NCI-H446 (cell line): ENCODE measurements at places on chromosomes 4 and X.

DNA sequence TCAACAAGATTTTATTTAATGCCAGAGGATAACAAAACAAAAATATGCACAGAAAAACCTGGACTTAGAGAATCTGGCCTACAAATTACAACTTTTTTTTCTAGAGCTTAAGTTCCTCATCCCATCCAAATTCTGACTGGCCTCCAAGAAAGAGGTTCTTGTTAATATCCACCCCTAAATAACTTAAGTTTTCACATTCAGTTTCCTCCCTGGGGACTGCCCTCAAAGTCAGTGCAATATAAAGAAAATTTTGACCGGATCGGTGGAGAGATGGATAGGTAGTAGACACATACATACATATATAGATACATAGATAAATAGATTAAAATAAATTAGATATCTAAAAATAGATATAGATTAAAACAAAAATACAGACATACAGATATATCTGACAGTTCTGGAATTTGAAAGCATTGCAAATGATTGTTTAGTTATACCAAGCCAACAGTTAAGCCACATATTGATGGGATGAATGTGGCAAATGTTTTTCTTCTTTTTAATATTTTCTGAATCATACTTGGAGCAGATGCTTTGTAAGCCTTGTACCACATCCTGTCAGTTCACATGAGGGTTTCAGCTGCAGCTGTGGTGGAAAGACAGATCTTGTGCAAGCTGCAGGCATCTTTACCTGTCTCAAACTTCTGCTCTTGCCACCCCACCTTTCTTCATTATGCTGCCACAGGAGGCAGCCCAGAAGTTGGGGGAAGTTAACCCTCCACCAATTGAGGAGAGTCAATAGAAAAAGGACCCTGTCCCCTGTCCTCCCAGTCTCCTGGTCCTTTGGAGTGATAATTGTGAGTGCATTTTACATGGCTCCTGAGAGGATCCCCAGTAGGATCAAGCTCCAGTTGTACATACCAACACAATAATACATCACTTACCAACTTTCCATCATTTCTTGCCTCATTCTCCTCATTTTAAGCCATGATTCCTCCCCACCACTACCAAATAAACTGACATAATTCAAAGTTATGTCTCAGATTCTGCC lies 58.5 kb upstream of the PRDM8 start:
- no peak for DNase-seq

- DNase-seq = no peak
Measured at GRCh38 chr4:168537086-168537485, 40.2 kb downstream of the PALLD start.

GRCh38 chr4:74423104-74423503 lies 21.8 kb upstream of the AREG start:
- no peak for DNase-seq

GRCh38 chr4:3878678-3879077 lies 112.5 kb downstream of the ADRA2C start:
- DNase-seq = no peak

GRCh38 chrX:17453788-17454187 lies 78.8 kb downstream of the NHS start:
- no peak for DNase-seq

DNA sequence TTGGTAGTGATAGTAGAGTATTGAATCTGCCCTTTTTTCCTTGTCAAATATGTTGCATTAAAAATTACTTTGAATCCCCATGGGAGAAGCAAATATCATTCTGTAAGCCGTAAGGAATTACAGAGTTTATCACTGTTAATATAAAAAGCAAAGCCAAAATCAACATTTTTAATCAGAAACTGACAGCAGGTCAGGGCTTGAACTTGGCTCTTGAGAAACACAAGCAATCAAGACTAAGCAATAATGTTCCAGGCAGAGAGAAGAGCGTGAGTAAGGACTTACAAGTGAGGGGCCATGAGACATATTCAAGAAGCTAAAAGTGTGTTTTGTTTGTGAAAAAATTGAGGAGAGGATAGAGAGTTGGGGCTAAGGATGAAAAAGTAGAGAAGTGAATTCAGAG lies 68.2 kb downstream of the ARHGAP6 start:
- DNase-seq = no peak

GRCh38 chr4:25937801-25938200 lies 23.8 kb downstream of the SMIM20 start:
- DNase-seq = no peak

- no peak for DNase-seq
Measured at GRCh38 chr4:54391104-54391503, 162.0 kb downstream of the PDGFRA start.

GRCh38 chrX:2823795-2824386 lies 4.8 kb upstream of the GYG2 start:
- DNase-seq = no peak

DNA sequence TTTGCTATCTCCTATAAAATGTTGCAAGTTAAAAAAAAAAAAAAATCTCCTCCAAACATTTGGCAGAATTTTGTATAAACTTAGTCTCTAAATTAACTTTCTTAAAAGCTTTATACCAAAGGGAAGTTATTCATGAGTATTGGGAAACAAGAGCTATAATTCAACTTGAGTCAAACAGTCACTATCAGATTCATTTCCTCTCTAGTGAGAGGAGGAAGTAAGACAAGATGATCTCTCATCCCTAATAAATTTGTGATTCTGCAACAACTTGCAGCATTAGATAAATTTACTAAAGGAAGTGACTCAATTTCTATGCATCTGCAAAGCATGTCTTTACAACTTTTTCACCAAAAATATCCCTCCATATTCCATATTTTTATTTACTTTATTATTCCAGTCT lies 135.4 kb upstream of the GNPDA2 start:
- no peak for DNase-seq

GRCh38 chr4:79682161-79682560 lies 274.1 kb upstream of the GK2 start:
- DNase-seq = no peak

DNA sequence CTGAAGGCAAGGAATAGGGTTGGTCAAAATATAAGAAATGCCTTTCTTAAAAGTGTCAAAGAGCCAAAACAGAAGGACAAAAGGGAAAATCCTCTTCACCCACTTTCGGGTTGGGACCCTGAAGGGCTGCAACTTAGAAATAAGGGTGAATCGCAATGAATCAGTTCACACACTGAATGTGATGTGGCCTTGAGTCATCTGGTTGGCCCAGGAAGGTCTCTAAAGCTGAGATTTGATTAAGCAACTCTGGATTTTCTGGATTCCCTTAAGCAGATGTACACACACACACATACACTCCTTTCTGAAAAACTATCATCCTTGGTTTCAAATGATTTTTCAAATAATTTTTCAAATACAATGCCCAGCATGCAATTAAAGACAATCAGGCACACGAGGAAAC lies 13.1 kb downstream of the TAB3 start:
- no peak for DNase-seq

- DNase-seq = no peak
Measured at GRCh38 chrX:130636277-130636676, 234.5 kb downstream of the RBMX2 start.

DNA sequence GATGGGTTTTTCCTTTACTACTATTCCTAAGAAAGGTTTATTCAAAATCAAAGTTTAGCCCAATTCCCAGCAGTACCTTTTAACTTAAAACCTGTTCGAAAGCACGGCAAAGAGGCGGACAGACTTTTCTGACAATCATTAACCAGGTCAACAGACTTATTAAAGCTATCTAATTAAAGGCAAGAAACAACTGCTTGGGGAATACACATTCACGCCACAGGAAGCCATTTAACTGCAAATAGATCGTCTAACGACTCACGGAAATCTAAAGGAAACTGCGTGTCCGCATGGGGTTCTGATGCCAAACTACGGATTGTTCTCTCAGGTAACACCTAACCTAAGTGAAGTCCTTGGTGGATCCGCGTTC lies 663 bp upstream of the USP53 start:
- no peak for DNase-seq

DNA sequence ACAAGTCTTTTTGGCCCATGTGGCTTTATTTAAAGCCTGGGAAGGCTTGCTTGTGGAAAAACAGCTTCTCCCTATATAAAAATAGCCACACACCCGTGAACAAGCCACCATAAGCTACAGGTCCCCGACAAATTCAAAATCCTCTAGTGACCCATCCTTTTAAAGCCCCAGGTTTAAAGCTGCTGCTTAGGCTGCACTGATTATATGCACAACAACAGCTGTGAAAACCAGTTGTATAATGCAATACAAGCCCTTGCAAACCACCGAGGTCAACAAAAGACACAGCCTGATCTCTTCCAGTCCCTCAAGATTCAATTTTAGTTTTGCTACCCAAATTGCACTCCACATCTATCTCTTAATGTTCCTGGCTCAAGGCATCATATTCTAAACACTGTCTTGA lies 186.0 kb upstream of the WDFY3 start:
- no peak for DNase-seq

GRCh38 chr4:97665553-97665952 lies 477.7 kb downstream of the STPG2 start:
- DNase-seq = no peak

GRCh38 chrX:74061879-74062278 lies 242.1 kb upstream of the ZCCHC13 start:
- DNase-seq = no peak

- no peak for DNase-seq
Measured at GRCh38 chrX:68659786-68660185, 12.3 kb downstream of the STARD8 start.
